Heart right ventricle (tissue), 16 donors: ENCODE measurements at places on chromosomes 16 and 17.

DNA sequence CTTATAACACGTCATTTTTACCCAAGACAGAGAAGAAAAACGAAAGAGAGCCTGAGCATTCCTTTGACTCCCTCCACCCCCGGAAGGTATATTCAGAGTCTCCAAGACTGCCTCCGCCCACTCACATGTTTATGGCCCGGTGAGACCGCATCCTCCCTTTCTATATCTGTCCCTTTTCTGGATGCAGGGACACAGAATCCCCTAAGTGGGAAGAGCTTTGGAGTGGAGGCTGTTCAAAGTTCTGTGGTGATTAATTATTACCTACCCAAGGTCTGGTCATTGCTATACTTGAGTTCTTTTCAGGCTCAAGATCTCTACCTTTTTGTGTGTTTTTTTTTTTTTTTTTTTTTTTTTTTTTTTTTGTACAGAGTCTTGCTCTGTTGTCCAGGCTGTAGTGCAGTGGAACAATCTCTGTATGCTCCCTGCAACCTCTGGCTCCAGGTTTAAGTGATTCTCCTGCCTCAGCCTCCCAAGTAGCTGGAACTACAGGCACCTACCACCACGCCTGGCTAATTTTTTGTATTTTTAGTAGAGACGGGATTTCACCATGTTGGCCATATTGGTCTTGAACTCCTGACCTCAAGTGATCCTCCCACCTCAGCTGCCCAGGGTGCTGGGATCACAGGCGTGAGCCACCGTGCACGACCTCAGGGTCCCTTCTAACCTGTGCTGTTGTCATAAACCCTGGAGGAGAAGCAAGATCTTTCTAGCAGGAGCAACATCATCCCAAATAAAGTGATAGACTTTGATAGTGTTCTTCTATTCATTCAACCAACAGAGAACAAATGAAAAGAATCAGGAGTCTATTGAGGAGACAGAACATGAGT lies 407.1 kb downstream of the WWOX start:
- DNase-seq, result no peak

DNA sequence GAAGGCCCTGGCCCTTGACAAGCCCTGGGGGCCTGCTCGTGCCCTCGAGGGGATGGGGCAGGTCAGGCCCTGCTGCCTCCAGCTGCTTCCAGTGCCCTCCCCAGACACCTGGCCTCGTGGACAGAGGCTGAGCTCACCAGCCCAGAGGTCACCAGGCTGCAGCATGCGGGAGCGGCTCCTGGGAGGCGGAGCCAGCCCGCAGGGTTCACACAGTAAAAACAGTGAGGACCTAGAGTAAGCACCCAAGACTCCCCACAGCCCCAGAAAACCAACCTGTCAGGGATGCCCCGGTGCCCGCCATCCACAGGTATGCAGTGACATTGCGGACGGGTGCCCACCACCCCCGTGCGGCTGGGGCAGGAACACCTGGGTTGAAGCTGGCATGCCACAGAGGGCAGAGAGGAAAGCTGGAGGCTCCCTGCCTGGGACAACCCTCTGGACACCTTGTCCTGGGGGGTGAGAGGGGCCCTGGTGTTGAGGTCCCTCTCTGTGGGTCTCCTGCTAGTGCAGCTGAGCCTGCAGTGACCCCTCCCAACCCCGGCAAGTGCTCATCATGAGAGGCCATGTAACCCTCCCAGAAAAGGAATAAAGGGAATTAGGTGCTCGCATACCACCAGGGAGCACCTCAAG lies 62.1 kb downstream of the LMF1 start:
- DNase-seq, result no peak

DNA sequence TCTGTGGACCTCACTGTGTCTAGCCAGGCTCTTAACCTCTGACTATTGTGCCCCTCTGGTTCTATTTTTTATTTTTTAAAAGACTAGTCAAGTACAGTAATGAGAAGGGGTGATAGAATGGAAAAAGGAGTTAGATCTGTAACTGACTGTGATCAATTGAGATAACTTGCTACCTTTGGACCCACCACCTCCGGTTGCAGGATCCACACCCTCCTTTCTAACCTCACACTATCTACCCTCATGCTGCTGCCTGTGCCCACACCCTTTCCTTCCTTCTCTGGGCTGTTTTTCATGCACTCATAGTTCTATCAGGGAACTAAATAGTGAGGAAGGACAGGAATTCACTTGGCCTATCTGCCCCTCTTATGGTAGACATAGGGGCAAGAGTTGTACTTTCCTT lies 172.3 kb downstream of the KATNIP start:
- DNase-seq, result no peak

GRCh38 chr17:38602453-38602852 lies 3.3 kb downstream of the SRCIN1 start:
- DNase-seq, result no peak

DNA sequence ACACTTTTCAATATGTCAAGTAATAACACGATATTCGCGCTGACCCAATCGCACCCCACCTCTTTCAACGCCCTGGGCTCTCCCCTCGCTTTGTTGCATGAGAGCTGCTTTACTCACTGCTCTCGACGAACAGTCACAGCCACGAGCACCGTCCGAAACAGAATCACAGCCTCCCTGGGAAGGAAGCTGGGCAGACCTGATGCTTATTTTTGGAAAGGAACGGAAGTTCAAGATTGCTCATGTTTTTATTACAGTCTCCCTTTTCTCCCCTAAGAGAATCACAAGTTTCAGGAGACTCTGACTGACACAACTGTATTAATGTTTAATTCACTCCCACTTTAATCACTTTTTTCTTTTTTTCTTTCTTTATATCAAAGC lies 67.8 kb downstream of the ANKRD11 start:
- peak; percentile 38 for DNase-seq

- DNase-seq, result no peak
These were observed 9.0 kb upstream of the DRC7 start for GRCh38 chr16:57685633-57686032.

DNA sequence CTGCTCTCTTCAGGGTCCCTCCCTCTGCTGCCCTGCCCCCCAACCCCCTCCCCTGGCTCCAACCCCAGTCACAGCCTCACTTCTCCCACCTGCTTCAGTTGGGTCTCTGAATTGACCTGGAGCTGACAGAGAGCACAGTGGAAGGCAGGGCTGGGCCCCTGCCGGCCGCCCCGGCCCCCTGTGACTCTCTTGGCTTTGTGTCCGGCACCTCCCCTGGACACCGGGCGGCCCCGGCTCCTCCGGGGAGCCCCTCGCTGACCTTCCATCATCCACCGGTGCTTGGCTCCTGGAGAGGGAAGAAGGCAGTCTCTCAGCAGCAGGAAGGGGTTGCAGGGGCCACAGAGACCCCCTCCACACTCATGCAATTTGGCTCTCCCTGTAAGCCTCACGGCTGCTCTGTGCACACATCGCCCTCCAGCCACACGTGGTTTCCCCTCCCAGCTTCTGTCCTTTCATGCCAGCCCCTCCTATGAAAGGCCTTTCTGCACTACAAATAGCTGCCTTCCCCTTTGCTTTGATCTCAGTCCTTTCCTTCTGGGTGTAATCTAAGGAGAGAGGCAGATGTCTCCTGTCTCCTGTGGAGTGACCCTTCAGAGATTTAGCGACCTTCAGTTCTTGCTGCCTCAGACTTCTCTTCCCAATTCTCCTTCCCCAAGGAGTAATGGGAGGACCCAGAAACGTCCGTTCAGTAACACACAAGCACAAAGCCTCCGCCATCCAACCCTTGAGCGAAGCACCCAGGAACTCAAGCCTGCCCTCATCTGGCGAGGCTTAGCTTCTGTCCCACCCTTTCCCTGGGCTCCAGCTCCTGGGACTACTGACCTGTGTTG lies 8.3 kb downstream of the NKIRAS2 start:
- DNase-seq, result no peak

- DNase-seq, result no peak
These were observed 83.8 kb upstream of the HS3ST4 start for GRCh38 chr16:25608002-25608401.

DNA sequence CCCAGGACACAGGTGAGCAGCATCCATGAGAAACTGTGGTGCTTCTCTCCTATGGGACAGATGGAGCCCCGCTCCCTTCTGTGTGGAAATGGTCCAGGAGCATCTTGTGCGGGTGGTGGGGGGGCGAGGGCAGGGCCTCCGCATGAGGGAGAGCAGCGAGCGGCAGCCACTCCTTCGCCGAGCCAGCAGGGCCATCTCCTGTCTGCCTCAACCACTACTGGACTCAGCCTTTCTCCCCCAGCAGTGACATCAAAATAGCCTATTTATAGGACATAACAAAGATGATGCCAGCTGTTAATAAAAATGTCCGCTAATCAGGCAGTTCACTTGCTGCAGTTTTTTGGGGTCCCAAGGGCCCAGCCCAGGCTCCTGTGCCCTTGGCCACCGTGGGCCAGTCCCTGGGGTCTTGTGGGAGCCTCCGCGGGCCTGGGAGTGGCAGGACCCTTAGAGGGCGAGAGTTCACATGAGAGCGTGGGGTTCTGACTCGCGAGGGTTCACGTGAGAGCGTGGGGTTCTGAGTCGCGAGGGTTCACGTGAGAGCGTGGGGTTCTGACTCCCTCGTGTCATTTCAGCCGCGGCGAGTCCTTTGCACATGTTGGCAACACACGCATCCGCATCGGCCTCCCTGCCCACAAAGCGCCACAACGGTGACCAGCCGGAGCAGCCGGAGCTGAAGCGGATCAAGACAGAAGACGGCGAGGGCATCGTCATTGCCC lies 47.4 kb downstream of the WDR45B start:
- no peak for DNase-seq

DNA sequence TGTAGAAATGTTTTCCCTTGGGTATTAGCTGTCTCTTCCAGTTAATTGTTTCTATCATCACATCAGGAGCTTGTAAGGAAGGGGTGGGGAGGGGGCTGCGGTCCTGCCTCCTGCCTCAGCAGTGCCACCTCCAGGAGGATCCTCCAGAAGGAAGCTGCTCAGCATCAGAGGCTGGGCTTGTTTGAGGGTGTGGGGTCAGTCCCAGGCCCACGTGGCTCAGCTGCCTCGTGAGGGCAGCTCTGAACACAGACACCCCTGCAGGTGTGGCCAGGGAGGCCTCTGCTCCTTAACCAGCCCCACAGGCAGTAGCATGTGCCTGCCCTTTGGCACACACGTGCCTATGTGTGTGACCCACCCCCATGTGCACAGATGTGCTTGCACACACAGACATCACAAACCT lies 46.3 kb downstream of the MRM1 start:
- no peak for DNase-seq

GRCh38 chr17:69525920-69526841 lies 111.7 kb downstream of the MAP2K6 start:
- no peak for DNase-seq

- DNase-seq, result no peak
These were observed 25.5 kb upstream of the TBX4 start for GRCh38 chr17:61426482-61427304.

GRCh38 chr16:4924593-4925292 lies 12.2 kb downstream of the PPL start:
- DNase-seq, result no peak

- no peak for DNase-seq
These were observed 81.1 kb downstream of the TBC1D16 start for GRCh38 chr17:79954281-79955166.

GRCh38 chr16:60989592-60989991 lies 1046.6 kb downstream of the CDH8 start:
- no peak for DNase-seq

GRCh38 chr16:70578035-70578434 lies 54.4 kb downstream of the SF3B3 start:
- no peak for DNase-seq

GRCh38 chr16:76835779-76836300 lies 355.1 kb upstream of the MON1B start:
- DNase-seq, result no peak
